ENCODE measurements at places on chromosomes 12 and 14.

DNA sequence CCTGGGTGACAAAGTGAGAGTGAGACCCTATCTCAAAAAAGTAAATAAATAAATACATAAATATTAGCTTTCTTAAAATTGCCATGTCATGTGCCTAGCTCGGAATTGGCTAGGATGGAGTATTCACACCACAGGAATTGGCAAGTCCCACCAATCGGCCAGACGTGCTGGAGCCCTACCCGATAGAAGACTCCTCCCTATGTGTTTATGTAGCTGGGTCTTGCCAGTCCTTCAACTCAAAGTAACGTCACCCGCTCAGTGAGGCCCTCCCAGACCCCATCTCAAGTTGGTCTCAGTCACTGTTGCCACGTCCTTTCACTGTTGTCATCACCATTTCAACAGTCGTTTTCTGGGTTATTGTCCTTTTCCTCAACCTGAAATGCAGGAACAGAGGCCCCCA lies 20.2 kb downstream of the VRTN start:
- DNase-seq: no peak

- no peak for DNase-seq
Measured at GRCh38 chr14:21526672-21527317, 649 bp upstream of the SALL2 start.

- DNase-seq: no peak
Measured at GRCh38 chr12:124508381-124509079, 58.9 kb downstream of the NCOR2 start.

DNA sequence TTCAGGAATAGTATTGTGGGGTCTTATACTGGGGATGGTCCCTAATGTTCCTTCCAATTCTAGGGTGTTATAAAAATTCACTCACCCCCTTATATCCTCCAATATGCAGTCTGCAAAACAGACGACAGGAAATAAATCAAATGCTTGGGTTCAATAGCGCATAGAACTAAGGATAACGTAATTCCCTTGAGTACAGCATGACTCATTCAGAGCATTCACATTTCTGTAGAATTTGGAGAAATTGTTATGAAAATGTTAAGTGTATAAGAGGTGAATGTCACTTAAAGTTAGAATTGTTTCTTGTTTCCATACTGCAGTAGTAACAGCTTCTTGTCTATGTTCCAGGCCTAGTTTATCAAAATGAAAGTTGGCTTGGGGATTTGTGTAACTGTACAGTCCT lies 271.4 kb downstream of the RPS29 start:
- DNase-seq: no peak

GRCh38 chr12:51493281-51493680 lies 68.7 kb downstream of the SLC4A8 start:
- no peak for DNase-seq

GRCh38 chr14:61491224-61491623 lies 169.8 kb downstream of the PRKCH start:
- DNase-seq: no peak
